ENCODE measurements at places on chromosomes 12 and 14.
A peak's percentile ranks its signal among the peaks of the same experiment; 100 is the strongest.

- no peak for DNase-seq
Observed at GRCh38 chr14:103563844-103564505, 1.2 kb downstream of the COA8 start.

DNA sequence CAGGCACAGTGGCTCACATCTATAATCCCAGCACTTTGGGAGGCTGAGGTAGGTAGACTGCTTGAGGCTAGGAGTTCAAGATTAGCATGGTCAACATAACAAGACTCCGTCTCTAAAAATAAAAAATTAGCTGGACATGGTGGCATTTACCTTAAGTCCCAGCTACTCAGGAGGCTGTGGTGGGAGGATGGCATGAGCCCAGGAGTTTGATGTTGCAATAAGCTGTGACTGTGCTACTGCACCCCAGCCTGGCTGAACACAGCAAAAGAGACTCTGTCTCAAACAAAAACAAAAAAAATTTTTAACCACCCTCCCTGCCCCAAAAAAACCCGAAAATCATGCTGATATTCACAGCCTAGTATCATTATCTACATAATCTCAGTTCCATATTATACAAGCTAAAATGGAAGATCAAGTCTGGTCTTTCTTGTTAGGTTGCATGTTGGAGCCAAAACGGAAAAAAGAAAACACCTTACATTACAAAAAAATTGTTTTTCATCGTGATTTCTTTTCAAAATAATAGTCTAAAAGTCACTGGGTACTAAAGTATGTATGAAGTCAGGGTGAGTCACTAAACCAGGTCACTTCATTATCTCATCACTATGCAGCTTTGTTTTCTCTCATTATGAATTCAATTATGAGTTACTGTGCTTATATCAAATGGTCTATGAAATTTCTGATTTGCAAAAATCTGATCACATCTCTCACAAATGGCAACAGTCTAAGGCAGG is 13.8 kb downstream of the GXYLT1 start:
- no peak for DNase-seq

DNA sequence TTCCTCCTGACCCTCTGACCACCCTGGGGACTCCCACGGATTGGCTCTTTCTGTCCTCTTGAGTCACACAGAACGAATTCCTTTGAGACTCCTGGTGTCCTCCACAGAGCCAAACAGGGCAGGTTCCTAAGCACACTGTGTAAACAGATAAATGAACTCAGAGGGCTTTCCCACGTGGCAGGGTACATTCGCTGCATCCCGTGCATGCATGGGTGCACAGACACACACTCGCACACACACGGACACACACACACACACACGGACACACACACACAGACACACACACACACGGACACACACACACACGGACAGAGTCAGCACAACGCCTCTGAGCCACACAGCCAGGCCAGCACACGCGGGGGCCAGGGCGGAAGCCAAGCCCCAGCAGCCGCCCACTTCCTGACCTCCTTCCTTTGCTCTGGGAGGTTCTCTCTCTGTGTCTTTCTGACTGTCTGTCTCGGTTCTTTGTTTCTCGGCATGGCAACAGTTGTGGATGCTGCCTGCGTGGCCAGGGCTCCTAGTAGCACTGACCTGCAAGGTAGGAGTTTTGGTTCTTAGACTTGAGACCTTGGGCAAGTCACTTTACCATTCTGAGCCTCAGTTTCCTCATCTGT is 706 bp downstream of the CRACR2A start:
- DNase-seq, result peak; percentile 86

DNA sequence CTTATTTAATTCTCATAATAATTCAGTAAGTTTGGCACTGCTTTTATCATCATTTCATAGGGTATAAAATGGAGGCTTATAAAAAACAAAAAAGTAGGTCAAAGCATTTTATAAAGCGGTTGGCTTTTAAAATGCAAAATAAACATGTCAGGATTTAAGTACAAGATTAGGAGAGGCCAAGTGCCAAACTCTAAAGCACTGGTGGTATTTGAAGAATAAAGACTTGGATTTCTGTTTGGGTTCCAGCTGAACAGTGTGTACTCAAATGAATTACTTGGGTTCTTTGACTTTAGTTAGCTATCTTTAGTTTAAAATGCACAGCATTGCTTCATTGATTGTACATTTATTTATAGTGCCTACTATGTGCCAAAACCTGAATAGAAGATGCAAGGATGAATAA is 966.6 kb upstream of the SEL1L start:
- DNase-seq, result no peak

GRCh38 chr12:113049976-113050742 is 6.4 kb upstream of the DTX1 start:
- peak; percentile 49 for DNase-seq

Measured in activated effector memory CD4-positive, alpha-beta T cell treated with anti-CD3 and anti-CD28 coated beads, Interleukin-2, amount 50 U/mL, for 16 hours (primary cell).